HFF-Myc (cell line): ENCODE measurements at places on chromosomes 2 and 18.

GRCh38 chr2:230863031-230863430, 1.7 kb upstream of the ITM2C start:
- DNase-seq = no peak

GRCh38 chr18:13376841-13377351, 158.3 kb downstream of the LDLRAD4 start:
- DNase-seq = no peak

DNA sequence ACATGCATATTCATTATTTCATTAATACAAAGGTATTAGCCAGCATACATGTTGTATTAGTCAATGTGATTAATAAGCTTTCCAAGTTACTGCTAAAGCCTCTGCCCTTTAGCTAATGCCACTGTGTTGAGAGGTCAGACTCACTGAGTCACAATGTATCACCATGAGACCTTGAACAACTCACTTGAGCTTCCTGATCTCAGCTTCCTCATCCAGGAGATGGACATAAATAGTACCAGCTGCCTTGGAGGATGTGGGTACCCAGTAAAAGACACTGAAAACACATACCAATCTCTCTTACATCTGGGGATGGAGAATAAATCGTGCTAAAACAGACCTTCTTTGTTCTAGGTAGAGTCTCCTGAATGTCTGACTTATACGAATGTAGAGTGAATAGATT, 224.6 kb downstream of the EPHA4 start:
- no peak for DNase-seq

DNA sequence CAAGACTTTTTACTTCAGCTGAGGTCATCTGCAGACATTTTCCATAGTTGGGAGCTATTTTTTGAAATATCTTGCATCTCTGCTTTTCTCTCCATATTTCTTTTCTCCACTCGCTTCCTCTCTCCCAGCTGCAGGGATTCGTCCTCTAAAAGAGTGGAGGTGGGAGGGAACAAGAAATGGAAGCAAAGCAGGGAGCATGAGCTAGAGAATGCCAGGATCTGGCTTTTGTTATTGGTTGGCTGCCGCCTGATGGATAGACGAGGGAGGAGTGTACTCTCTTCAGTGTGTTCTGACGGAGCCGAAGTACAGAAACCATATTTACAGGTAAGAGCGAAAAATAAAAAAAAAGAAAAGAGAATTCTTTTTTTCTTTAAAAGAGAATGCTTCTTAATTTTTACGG, at the start of gene CSRNP3:
Gene CSRNP3 (plus strand): TSS at position 282 of the 400 bp plus-strand sequence. CDS start 125,368 bp downstream, outside the sequence.
- peak; percentile 72 for DNase-seq

- no peak for DNase-seq
Measured at GRCh38 chr2:198691236-198691635, 766.5 kb downstream of the SATB2 start.

GRCh38 chr2:57862727-57863126, 183.9 kb upstream of the VRK2 start:
- no peak for DNase-seq

GRCh38 chr18:67550872-67551520, 34.5 kb upstream of the DSEL start:
- no peak for DNase-seq

GRCh38 chr2:66437691-66438497, 3.0 kb downstream of the MEIS1 start:
- no peak for DNase-seq

GRCh38 chr2:30753630-30754029, 53.6 kb downstream of the CAPN13 start:
- DNase-seq = no peak

- DNase-seq = no peak
Measured at GRCh38 chr2:143251681-143252080, 122.5 kb downstream of the ARHGAP15 start.

DNA sequence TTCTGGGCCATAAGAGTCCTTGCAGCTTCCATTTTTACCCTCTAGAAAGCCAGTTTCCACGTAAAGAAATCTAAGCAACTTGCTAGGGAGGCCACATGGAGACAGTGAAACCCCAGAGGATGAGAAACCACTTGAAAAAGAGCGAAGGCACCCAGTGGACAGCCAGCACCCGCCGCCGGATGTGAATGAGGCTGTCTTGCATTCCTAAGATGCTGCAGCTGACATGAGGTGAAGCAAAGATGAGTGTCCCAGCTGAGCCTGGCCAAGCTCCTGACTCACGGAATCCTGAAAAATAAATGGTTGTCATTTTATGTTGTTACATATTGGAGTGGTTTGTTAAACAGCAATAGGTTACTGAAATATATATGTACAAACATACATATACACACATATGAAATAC, 65.9 kb upstream of the STPG4 start:
- no peak for DNase-seq

DNA sequence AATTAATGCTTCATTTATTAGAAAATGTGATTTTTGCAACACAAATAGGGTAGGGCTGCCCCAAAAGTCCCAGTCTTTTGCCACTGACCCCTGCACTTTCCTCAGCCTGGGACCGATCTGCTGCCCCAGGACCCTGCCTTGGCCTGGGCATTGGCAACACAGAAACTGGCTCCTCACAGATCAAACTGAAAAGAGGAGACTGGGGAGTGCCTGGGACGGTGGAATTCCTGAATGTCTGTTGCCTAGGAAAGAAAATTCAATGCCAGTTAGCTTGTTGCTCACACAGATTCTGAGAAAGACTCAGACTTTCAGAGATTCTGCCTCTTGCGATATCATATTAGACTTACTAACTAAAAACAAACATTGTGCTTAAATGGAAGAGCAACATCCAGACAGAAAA, 211.2 kb downstream of the VAPA start:
- no peak for DNase-seq
